ENCODE measurements at places on chromosomes 3 and 15. TPM values are rescaled to one million over a fixed set of nuclear protein-coding genes. Genes with fewer than 3 reads are reported as not detected.

The SLC25A36 gene
- total RNA-seq, result 91.2 TPM

The SNRK gene
- 204 TPM for total RNA-seq

The SHC4 gene
- 0.54 TPM for total RNA-seq

The TRIM59 gene
- total RNA-seq, result 20.3 TPM

The PIF1 gene
- 6.3 TPM for total RNA-seq

The DUOXA2 gene
- total RNA-seq, result not detected

The CORO2B gene
- total RNA-seq, result 2.7 TPM

The CACNA2D2 gene
- not detected for total RNA-seq

The DZIP1L gene
- total RNA-seq, result 15.2 TPM

The HESX1 gene
- 0.19 TPM for total RNA-seq

The DNAH1 gene
- total RNA-seq, result 1.8 TPM

The GHSR gene
- not detected for total RNA-seq

The CYP1A1 gene
- 5.5 TPM for total RNA-seq

The CYP8B1 gene
- total RNA-seq, result not detected

The LRRK1 gene
- total RNA-seq, result 16.9 TPM

The PTPRG gene
- 41.6 TPM for total RNA-seq

The DCLK3 gene
- not detected for total RNA-seq

The FGF7 gene
- 0.18 TPM for total RNA-seq

The HIGD1A gene
- total RNA-seq, result 125 TPM

The PRKCI gene
- total RNA-seq, result 46.8 TPM

The CCPG1 gene
- 61.0 TPM for total RNA-seq

The NECTIN3 gene
- 51.7 TPM for total RNA-seq

The PDE8A gene
- total RNA-seq, result 23.8 TPM

The ZNF660 gene
- 0.63 TPM for total RNA-seq

The ARMC8 gene
- 38.1 TPM for total RNA-seq

The ACTC1 gene
- not detected for total RNA-seq

The SNX22 gene
- total RNA-seq, result 0.28 TPM

The CHRM5 gene
- total RNA-seq, result under 0.01 TPM

The NISCH gene
- total RNA-seq, result 75.7 TPM

The ATP8B4 gene
- total RNA-seq, result under 0.01 TPM

The PIERCE2 gene
- 0.94 TPM for total RNA-seq

The VGLL3 gene
- 28.0 TPM for total RNA-seq

The PRRT3 gene
- total RNA-seq, result 0.72 TPM

The STAB1 gene
- 278 TPM for total RNA-seq

The IGDCC3 gene
- total RNA-seq, result not detected

The GOLGA8R gene
- 1.9 TPM for total RNA-seq

The ANKUB1 gene
- total RNA-seq, result not detected

The CD200 gene
- total RNA-seq, result 3.6 TPM

The TNK2 gene
- total RNA-seq, result 14.9 TPM

The MAN2A2 gene
- 27.6 TPM for total RNA-seq

The SH2D7 gene
- not detected for total RNA-seq

The DNAJA4 gene
- total RNA-seq, result 5.3 TPM

The PLSCR5 gene
- not detected for total RNA-seq

The TTLL13 gene
- total RNA-seq, result under 0.01 TPM

The EPHB3 gene
- total RNA-seq, result under 0.01 TPM

The ATP13A5 gene
- not detected for total RNA-seq

The ARRDC4 gene
- total RNA-seq, result 2.4 TPM

The TMEM207 gene
- not detected for total RNA-seq

The PLCL2 gene
- 8.3 TPM for total RNA-seq

All from endothelial cell of coronary artery (primary cell).